ENCODE measurements at places on chromosomes 11 and 22. TPM values are rescaled to one million over a fixed set of nuclear protein-coding genes. Genes with fewer than 3 reads are reported as not detected.
A peak's percentile ranks its signal among the peaks of the same experiment; 100 is the strongest.

The APOBEC3H gene
- 0.60 TPM for total RNA-seq

The MGAT3 gene
- total RNA-seq: 0.10 TPM

The MRGPRD gene
- not detected for total RNA-seq

The TMEM191B gene
- 0.10 TPM for total RNA-seq

DNA sequence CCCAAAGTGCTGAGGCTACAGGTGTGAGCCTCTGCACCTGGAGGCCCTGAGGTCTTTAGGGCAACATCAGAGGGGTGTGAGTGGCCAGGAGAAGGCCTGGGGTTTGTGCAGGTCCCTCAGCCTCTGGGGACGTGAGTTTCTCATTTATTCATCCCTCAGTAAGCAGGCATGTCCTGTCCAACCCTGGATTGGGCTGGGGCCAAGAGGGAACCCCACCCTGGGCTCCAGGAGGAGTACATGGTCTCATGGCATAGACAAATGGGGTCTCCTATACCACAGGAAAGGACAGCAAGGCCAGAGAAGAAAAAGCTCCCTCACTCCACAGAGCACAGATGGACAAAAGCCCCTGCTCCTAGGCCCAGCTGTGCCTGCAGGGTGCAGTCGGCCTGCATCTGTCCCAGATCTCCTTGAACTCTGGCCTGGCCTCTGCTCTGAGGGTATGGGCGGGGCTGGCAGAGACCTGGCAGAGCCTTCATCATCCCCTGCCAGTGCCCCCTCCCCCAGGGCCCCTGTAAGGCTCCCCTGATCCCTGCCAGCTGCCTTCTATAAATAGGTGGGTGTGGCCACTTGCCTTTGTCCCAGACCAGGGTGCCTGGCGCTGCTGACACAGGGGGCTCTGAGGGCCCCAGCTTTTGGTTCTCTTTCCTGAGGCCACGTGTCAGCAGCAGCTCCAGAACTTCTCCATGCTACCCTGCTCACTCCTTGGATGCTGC lies 34.6 kb downstream of the A4GALT start:
- no peak for DNase-seq

DNA sequence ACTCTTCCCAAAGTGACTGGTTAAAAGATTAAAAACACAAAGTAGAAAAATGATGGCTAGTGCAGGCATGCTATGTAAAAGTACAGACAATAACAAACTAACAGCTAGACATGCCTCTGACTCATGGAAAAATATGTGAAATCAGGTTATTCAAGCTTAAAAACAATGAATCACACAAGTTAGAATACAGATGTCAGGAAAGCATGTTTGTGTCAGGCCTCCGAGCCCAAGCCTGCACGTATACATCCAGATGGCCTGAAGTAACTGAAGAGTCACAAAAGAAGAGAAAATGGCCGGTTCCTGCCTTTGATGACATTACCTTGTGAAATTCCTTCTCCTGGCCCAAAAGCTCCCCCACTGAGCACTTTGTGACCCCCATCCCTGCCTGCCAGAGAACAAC lies 110.1 kb downstream of the NOX4 start:
- DNase-seq: peak; percentile 93

GRCh38 chr22:33119044-33119443 lies 60.9 kb upstream of the SYN3 start:
- no peak for DNase-seq

GRCh38 chr11:3614742-3615171 lies 27.0 kb downstream of the ART5 start:
- no peak for DNase-seq

DNA sequence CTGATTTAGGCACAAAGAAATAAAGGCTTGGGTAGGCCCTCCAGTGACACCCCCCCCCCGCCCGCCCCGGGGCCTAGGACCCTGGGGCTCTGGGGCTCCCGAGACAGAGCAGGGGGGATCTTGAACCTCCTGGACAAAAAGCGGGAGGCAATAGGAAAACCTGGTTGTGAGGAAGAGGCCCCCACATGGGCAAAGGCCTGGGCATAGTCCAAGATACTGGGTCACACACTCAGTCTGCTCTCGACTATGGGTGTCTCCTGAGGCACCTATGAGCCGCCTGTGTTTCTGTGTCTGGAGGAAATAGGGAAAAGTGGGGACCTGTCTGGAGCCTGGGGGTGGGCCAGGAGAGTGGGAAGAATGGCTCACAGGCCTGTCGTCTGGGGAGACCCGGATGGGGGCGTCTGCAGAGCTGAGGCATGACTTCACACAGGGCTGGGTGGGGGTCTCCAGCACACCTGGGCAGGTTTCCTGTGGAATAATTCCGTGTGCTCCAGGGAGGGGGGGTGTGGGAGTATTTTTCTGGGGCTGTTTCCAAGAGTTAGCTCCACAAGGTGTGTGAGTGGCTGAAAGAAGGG lies 2.4 kb upstream of the MN1 start:
- DNase-seq: no peak

- no peak for DNase-seq
These were observed 16.5 kb upstream of the SHISAL1 start for GRCh38 chr22:44329179-44329796.

GRCh38 chr11:66686100-66686785 lies 8.6 kb upstream of the RBM4B start:
- DNase-seq: no peak

GRCh38 chr11:109747839-109748238 lies 325.8 kb downstream of the C11orf87 start:
- peak; percentile 68 for DNase-seq

DNA sequence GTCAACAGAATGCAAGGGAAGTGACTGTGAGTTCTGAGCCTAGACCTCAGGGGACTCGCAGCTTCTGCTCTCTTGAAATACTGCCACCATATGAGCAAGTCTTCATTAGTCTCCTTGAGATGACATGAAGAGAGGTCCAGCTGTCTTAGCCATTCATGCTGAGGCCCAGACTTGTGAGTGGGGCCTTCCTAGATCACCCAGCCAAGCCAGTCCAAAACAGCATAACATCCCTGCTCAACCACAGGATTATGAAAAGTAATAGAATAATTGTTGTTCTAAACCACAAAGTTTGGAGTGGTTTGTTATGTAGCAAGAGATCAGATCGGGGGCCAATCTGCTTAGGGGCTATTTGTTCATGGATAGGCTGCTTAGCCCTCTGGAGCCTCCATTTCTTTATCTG lies 54.9 kb upstream of the HTATIP2 start:
- no peak for DNase-seq

GRCh38 chr11:12728417-12728816 lies 54.2 kb downstream of the TEAD1 start:
- DNase-seq: no peak

Measured in HT1080 (cell line).